ENCODE measurements at places on chromosomes 7 and 10.

DNA sequence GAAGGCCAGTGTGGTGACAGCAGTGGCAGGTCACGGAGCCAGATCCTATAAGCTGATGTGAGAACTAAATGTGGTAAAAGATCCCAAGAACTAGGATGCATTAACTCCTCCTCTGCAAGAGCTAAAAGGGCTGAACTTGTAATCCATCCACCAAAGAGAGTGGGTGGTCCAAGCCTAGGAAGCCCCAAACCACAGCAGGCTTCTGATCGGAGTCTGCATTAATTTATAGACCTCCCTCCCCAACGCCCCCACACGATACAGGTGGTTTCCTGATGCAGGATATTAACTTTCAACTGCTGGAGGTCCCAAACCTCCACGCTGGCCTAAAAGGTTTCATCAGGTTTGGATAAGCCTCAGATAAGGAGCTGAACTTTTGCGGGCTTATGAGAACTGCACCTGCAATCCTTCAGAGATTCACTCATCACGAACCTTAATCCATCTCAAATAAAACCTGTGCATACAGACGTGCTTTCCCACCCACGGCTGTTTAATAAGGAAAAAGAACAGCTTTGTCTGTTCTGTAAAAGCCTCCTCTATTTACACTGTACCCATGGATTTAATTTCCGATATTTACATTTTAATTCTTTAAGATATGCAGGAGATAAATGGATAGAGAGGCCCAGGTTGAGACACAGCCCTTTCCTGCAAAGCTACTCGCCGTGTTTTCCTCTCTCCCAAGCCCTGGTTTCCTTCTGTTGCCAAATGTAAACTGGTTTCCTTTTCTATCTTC lies 74.9 kb downstream of the GFRA1 start:
- DNase-seq, result no peak

DNA sequence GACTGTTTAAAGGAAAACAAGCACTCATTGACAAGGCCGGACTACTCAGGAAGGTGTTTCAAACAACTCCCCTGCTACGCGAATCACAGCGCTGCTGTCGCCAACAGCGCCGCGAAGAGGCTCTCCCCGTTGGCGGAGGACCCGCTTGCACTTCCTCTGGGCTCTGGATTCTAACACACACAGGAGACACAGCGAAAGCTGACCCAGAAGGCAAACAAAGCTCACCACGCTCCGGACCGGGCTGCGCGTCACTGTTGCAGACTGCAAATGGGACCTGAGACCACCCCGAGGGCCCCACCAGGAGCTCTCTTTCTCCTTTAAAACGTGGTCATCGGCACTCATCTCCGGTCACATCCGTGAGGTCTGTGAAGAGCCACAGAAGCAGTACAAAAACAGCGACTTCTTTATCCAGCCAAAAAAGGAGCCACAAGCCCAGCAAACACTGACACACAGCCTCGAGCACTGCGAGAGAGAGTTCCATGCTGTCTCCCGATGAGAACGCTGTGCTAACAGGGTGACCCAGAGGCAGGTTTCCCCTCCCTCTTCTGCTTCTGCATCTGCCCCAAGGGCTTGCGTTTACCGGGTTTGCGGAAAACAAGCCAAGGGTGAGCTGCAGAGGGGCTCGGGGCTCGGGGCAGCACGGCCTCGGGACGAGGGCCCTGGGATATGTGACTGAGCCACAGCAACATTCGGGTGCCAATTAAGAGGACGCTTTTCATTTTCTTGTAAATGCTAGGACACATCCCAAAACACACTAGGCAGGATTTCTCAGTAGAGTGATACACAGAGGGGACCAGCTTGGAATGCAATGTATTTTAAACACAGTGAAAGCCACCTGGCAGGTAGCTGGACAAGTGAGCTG lies 41.3 kb downstream of the AMZ1 start:
- DNase-seq, result no peak

DNA sequence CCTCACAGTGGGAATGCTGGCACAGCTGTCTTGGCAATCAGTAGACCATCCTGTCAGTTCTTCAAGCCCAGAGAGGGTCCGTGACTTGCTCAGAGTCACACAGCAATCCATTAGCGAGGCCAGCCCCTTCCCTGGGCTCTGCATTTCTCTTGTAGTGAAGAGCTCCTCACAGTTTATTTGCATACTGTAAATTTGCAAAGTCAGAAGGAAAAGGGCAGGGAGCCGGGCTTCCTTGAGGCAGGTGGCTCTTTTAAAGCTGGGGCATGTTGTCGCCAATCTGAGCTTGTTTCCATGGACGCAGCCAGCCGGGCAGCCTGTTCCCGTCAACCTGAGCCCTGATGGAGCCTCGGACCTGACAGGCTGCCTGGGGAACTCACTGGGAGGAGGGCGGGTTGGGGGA lies 123.4 kb downstream of the CUX1 start:
- no peak for DNase-seq

- no peak for DNase-seq
Measured at GRCh38 chr7:4020086-4020485, 662.0 kb upstream of the FOXK1 start.

DNA sequence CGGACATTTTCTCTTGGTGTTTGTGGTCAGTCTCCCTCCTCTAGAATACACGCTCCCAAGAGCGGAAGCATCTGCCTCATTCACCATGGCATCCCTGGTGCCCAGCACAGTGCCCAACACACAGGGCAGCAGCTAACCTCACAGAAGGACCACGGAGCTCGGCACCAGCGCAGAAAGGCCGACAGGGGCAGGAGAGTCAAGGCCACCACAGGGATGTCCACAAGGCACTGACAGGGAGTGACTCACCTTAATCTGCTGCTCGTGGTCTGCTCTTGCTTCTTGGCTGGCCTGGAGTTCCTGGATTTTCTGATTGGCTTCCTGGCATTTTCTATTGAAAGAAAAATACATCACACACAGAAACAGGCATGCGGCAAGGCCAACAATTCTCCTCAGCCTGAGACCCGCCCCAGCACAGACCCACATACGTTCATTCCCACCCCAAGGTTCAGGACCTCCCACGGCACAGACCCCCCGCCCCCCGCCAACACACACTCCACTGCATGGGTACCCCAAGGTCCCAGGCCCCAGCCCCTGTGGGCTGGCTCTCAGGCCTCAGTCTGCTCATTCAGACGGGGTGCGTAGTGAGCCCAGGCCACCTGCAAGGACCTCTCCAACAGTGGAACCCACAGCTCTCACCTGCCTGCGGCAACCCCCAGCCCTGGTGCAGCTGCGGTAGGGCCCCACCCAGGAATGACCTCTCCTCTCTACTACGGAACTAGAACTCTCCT lies 14.9 kb downstream of the MAD1L1 start:
- DNase-seq, result no peak
